ENCODE measurements at places on chromosomes 12 and 14.
A peak's percentile ranks its signal among the peaks of the same experiment; 100 is the strongest.

- no peak for DNase-seq
Observed at GRCh38 chr12:116361414-116362223, 84.1 kb upstream of the MED13L start.

DNA sequence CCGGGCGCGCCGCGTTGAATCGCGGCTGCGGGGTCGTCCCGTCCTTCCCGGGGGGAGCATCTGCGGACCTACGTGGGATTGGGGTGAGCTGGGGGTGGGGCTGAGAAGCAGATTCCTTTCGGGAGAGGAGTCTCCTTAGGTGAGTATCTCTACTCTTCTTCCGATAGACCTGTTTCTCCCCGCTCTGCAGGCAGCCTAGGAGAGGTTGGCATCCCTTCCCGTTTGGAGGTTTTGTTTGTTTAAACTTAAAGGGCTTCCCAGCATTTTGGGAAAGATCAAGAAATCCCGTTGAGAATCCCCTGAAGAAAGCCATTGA lies 411 bp downstream of the TTLL5 start:
- DNase-seq = no peak

- DNase-seq = no peak
Observed at GRCh38 chr14:74852922-74853530, 22.9 kb downstream of the PROX2 start.

- peak; percentile 9 for DNase-seq
Observed at GRCh38 chr12:114916541-114916940, 232.6 kb upstream of the TBX3 start.

DNA sequence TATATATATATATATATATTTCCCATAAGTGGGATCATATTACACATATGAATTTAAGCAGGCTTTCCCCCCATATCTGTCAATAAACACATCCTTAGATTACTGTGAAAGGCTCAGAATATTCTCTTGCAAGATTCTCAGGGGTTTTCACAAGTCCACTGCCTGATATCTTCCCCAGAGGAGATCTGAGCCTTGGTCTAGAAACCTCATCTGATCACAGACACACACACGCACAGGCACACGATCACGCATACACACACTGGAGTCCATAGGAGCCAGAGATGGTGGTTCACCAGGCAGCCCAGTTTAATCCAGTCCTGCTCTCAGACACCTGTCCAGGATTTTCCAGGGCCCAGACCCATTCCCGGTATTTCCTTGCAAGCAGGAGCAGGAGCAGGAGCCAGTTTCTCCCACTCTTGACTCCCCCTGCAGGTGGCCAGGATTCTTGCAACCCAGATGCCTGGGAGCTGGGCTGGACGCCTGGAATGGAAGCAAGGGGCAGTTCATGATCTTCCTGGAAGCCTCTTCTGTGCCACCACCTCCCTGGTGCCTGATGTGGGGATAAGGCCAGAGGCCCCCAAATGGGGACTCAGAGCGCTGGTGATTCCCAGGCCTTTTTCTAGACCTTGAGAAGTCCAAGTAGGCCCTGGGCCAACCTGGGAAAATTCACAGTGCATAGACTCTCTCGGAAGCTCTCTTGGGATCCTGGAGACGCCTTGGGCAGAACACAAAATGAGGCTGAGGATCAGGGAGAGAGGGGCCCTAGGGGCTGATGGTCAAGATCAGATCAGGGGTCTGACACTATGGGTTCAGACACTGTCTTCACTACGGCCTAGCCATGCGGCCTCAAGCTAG lies 16.5 kb upstream of the KRT78 start:
- peak; percentile 62 for DNase-seq

- DNase-seq = no peak
Observed at GRCh38 chr12:1907652-1908611, 10.5 kb downstream of the CACNA2D4 start.

GRCh38 chr14:71491931-71492330 lies 440.3 kb upstream of the RGS6 start:
- DNase-seq = peak; percentile 73

DNA sequence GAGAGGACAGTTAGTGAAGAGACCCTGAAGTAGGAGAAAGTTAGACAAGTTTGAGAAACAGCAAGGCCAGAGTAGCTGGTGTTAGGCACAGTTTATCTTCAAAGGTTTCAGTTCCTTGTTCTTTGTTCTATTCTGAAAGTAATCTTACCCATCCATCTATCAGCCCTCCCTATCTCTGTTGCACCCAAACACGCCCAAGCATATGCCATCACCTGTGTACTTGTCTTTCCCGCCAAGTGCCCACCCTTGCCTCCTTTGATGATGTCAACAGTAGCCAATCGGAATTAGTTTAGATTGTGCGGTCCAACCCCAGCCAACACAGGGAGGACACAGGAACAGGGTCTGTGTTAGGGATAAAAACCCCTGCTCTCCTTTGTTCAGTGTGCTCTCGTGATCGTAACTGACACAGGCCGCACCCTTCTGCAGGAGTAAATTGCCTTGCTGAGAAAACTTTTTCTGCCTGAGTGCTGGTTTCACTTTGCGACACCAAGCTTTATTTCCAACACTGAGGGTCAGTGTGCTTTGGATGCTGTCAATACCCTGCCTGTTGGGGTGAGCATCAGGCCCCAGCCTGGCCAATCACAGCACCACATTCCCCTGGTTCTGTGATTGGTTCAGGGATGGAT lies 4.7 kb upstream of the TMEM229B start:
- no peak for DNase-seq

DNA sequence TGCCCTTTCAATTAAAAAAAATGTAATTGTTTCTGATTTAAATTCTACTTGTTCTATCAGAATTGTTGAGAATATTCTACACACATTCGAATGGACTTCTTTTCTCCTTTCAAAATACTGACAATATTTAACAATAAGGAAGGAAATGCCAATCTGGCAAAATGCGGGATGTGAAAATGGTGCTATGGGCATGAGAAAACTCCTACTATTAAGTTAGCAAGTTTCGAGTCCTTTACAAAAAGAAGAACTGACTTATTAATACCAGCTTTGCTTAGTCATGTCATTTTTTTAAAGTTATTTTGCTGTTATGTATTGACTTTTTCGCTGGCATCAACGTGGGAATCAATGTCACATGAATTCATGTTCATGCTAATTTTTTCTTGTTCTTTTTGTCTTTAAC lies 31.7 kb upstream of the ARL1 start:
- no peak for DNase-seq

DNA sequence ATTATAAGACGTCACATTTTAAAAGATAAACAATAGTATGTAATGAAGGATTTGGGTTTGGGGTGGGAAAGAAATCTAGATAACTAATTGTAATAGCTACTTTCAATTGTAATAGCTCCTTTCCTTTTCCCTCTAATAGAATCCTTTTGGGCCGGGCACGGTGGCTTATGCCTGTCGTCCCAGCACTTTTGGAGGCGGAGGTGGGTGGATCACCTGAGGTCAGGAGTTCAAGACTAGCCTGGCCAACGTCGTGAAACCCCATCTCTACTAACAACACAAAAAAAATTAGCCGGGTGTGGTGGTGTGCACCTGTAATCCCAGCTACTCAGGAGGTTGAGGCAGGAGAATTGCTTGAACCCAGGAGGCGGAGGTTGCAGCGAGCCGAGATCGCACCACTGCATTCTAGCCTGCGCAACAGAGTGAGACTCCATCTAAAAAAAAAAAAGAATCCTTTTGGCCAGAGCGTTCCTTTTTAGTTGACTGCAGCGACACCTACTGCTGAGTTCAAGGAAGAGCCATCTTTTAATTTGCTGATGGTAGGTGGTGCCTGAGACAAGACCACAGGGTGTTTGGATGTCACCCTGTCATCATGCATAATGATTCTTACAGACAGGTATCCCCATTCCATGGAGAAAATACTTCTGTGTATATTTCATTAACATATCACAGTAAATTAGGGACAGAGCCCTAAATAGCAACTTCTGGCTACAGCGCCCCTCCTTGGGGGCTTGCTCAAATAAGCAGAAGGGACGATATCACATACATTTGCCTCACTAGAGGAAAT lies 79.5 kb downstream of the ARMH4 start:
- DNase-seq = peak; percentile 76

All from Ammon's horn (tissue), 1 donor.